ENCODE measurements at places on chromosomes 12 and 14.

- no peak for DNase-seq
These were observed 54.0 kb downstream of the MVK start for GRCh38 chr12:109627633-109628032.

- peak; percentile 23 for DNase-seq
These were observed 27.4 kb upstream of the DDHD1 start for GRCh38 chr14:53180272-53181221.

DNA sequence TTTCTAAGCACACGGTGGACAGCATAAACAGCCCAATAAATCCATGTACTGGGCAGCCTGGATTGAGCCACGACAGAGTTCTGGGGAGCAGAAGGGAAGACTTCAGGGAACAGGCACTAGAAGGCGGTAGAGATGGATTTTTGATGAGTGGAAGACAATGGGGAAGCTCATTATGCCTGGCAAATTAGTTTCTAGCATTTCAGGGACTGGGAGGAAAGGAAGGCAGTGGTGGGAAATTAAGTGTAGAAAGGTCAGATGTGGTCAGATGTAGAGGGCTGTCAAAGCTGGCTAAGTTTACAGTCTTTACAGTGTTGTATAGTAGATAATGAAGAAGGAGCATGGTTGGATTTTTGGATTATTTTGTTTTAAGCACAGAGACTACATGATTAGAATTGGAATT is 9.2 kb downstream of the EGLN3 start:
- DNase-seq: no peak

DNA sequence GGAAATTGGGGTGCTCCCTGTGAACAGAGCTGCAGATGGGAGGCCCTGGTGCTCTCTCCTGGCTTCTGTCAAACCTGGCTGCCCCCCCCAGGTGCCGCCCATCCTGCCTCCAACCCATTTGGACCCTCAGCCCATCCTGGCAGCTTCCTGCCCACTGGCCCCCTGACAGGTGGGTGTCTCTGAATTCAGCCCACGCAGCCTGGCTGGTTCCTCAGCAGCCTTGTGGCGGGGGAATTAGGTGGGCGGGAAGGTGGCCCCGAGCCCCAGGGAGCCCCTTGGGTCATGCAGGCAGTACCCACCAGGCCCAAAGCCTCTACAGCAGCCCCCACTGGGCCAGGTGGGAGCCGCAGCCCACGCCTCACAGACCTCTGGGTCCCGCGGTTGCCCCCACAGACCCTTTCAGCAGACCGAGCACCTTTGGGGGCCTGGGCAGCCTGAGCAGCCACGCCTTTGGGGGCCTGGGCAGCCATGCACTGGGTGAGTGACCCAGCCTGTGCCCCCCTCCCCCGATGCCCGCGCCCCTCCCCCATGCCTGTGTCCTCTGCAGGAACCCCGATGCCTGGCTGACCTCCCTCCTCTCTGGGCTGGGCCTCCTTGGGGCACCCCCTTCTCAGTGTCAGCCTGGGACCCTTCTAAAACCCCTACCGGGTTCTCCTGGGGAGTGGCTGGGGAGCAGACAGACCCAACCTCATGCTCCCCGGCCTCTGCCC is 28.9 kb downstream of the LRCOL1 start:
- DNase-seq: no peak

DNA sequence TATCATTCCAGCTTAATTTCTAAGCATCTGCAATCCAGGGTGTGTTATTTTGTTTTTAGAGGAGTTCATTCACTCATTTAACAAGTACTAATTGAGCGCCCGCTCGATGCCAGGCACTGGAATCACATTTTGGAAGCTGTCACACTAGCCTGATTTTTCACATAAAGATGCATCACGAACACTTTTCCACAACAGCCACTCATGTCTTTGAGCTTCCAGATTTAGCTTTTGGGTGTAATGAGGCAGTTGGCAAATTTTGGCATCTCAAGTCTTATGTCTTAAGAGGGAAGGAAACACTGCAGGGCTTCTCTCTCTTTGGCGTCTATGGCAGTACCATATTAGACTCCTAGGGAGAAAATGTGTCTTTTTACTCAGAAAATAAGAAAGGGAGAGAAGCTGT is 14.0 kb downstream of the NRXN3 start:
- no peak for DNase-seq

GRCh38 chr14:104871656-104872468 is 6.8 kb downstream of the CEP170B start:
- no peak for DNase-seq

GRCh38 chr12:116402163-116402939 is 124.9 kb upstream of the MED13L start:
- DNase-seq: no peak
